Activated CD8-positive, alpha-beta memory T cell treated with anti-CD3 and anti-CD28 coated beads, Interleukin-2, amount 50 U/mL, for 48 hours (primary cell): ENCODE measurements at places on chromosomes 7 and 10.

GRCh38 chr7:48173756-48174382 lies 2.6 kb downstream of the ABCA13 start:
- no peak for DNase-seq

- DNase-seq, result no peak
Observed at GRCh38 chr10:123331438-123331837, 177.2 kb downstream of the BUB3 start.

DNA sequence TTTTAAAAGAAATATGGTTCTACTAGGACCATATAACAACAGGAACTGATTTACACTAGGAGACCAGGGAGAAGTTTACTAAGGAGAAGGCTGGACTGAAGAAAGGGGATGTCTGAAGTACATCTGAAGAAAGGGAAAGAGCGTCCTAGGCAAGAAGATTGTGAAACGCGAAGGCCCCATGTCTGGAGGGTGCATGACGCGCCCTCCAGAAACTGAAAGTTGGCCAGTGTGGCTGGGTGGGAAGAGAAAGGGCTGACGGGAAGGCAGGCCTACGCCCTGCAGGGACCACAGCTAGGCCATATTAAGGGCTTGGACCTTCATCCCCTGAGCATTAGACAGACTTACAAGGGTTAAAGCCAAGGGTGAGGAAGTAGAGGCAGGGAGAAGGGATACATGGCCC lies 158.0 kb downstream of the TRIL start:
- no peak for DNase-seq

- DNase-seq, result no peak
Observed at GRCh38 chr10:30967650-30968410, 63.8 kb downstream of the ZNF438 start.

DNA sequence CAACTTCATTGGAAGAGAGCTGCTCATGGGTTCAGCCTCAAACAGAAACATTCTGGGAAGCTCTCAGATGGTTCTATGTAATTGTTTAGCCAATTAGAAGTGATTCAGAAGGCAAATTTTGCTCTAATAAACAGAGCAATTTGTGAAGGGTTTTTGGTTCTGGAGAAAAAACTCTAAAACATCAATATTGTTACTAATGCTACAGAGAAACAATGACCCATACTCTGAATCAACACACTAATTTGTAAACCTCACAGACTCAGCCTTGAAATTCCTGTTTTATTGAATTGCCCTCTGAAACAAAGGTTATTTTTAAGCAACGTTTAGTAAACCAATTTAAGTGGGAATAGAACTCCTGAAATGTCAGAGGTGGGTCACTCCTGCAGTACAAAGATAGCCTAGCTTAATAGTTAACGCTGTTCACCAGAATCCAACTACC lies 171.6 kb upstream of the SVIL start:
- no peak for DNase-seq
